Mammary microvascular endothelial cell (primary cell): ENCODE measurements at places on chromosomes 4 and X. TPM values are rescaled to one million over a fixed set of nuclear protein-coding genes. Genes with fewer than 3 reads are reported as not detected.

The POU3F4 gene
- not detected in 2 replicates for total RNA-seq

The SGMS2 gene
- 70.5 and 95.0 TPM in 2 replicates for total RNA-seq

The C1QTNF7 gene
- total RNA-seq = not detected in 2 replicates

The TKTL2 gene
- total RNA-seq = not detected in 2 replicates

The ENOPH1 gene
- total RNA-seq = 39.1 and 48.7 TPM in 2 replicates

The PLXNB3 gene
- total RNA-seq = 3.5 and 10.6 TPM in 2 replicates

The MND1 gene
- total RNA-seq = 5.7 and 9.9 TPM in 2 replicates

The FATE1 gene
- not detected in 2 replicates for total RNA-seq

The TTC29 gene
- total RNA-seq = 0.07 TPM in 1 of 2 replicates, not detected in the other

The SSX4B gene
- not detected in 2 replicates for total RNA-seq

The IQCM gene
- not detected in 2 replicates for total RNA-seq

The KDR gene
- total RNA-seq = 180 and 183 TPM in 2 replicates

The BEX4 gene
- total RNA-seq = 13.7 TPM in 2 replicates

The HSFX3 gene
- not detected in 2 replicates for total RNA-seq

The NAAA gene
- total RNA-seq = 59.8 and 86.5 TPM in 2 replicates

The EPGN gene
- total RNA-seq = not detected in 2 replicates

The ATP1B4 gene
- not detected in 2 replicates for total RNA-seq

The LRIT3 gene
- under 0.01 TPM in 1 of 2 replicates, not detected in the other for total RNA-seq

The RADX gene
- 0.20 and 0.33 TPM in 2 replicates for total RNA-seq

The KCTD8 gene
- 2.0 and 3.3 TPM in 2 replicates for total RNA-seq

The AFM gene
- not detected in 2 replicates for total RNA-seq

The ZGRF1 gene
- 7.1 and 7.7 TPM in 2 replicates for total RNA-seq

The PRKG2 gene
- under 0.01 TPM in 1 of 2 replicates, not detected in the other for total RNA-seq

The SULT1B1 gene
- total RNA-seq = 3.7 and 4.6 TPM in 2 replicates

The MYOZ2 gene
- total RNA-seq = 0.05 and 0.13 TPM in 2 replicates

The USP17L15 gene
- total RNA-seq = not detected in 2 replicates

The AVPR2 gene
- total RNA-seq = 0.47 TPM in 1 of 2 replicates, not detected in the other

The DAPP1 gene
- total RNA-seq = not detected in 2 replicates

The TRIM60 gene
- total RNA-seq = not detected in 2 replicates

The GPR50 gene
- total RNA-seq = not detected in 2 replicates

The CLCN4 gene
- 5.1 and 5.4 TPM in 2 replicates for total RNA-seq

The TMEM154 gene
- 13.3 and 14.3 TPM in 2 replicates for total RNA-seq
